ENCODE measurements at places on chromosomes 6 and 20. TPM values are rescaled to one million over a fixed set of nuclear protein-coding genes. Genes with fewer than 3 reads are reported as not detected.

Gene HLA-DQA1
- 12.5 TPM for polyA plus RNA-seq

Gene HLA-DQB1
- polyA plus RNA-seq, result 26.0 TPM

Gene MYBL2
- 6.4 TPM for polyA plus RNA-seq

Gene CRIP3
- polyA plus RNA-seq, result 1.6 TPM

Gene ERVFRD-1
- polyA plus RNA-seq, result 0.19 TPM

DNA sequence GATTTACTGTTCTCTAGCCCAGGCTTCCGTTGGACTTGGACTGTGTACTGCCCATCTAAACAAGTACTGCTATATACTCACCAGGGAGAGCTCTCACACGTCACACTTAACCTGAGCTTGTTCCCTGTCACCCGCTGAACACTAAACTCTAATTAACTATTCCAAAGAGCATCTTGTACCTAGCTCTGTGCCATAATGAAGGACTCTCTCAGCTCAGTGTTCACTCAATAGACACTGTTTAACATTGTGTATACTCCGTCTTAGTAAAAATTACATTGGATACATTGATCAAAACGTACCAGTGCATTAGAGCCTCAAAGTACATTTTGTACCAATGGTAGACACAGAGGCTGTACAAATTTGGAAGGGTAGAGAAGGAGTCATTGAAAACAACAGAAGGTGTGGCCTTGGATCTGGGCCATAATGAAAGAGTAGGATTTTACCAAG, 55.4 kb upstream of the EPHA7 start:
- H3K4me3 ChIP-seq, result no peak overlapping the region
- DNase-seq, result peak; percentile 23
- no peak overlapping the region for H3K27ac ChIP-seq
- H3K4me1 ChIP-seq, result no peaks in the 10 kb centered on the region
- H3K36me3 ChIP-seq, result no peaks in the 10 kb centered on the region

GRCh38 chr20:31605031-31605901, at the start of gene ID1:
ID1 (plus strand) TSS chr20:31605289; CDS start chr20:31605388, 99 bp downstream.
- peak within 1 kb of the TSS; percentile 96 for H3K27ac ChIP-seq
- peaks cover 32% of the 10 kb centered on the region for H3K4me1 ChIP-seq
- no peaks in the 10 kb centered on the region for H3K27me3 ChIP-seq
- peak; percentile 95 for DNase-seq
- no peaks in the 10 kb centered on the region for H3K36me3 ChIP-seq

DNA sequence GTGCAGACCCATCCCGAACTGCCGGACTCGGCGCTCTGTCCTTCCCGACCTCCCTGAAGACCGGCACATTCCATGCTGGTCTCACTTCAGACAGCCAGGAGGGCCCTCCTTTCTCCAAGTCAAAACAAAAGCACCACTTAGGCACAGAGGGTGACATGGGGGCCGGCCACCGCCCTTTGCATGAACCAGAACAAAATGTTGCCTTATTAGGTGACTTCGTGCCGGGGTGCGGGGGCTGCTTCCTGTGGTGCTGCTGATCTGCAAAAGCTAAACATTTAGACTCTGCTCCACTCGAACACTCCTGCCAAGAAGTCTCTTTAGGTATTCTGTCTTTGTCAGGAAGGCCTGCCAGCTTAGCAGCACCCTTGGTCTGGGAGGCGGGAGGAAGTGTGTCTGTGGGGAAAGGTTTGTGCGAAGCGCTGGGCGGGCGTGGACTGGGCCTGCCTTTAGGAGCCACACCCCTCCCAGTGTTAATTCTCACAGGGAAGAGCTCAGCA, 133.8 kb downstream of the SMOC2 start:
- H3K27ac ChIP-seq, result peak overlapping the region; percentile 69
- H3K27me3 ChIP-seq, result no peaks in the 10 kb centered on the region
- H3K36me3 ChIP-seq, result no peaks in the 10 kb centered on the region
- H3K4me3 ChIP-seq, result no peak overlapping the region

- H3K36me3 ChIP-seq, result no peaks in the 10 kb centered on the region
- H3K27me3 ChIP-seq, result no peaks in the 10 kb centered on the region
- no peak overlapping the region for H3K4me3 ChIP-seq
- H3K27ac ChIP-seq, result no peak overlapping the region
- no peak for DNase-seq
- peaks cover 44% of the 10 kb centered on the region for H3K4me1 ChIP-seq
Observed at GRCh38 chr20:33441142-33441955, 2.2 kb downstream of the SNTA1 start.

DNA sequence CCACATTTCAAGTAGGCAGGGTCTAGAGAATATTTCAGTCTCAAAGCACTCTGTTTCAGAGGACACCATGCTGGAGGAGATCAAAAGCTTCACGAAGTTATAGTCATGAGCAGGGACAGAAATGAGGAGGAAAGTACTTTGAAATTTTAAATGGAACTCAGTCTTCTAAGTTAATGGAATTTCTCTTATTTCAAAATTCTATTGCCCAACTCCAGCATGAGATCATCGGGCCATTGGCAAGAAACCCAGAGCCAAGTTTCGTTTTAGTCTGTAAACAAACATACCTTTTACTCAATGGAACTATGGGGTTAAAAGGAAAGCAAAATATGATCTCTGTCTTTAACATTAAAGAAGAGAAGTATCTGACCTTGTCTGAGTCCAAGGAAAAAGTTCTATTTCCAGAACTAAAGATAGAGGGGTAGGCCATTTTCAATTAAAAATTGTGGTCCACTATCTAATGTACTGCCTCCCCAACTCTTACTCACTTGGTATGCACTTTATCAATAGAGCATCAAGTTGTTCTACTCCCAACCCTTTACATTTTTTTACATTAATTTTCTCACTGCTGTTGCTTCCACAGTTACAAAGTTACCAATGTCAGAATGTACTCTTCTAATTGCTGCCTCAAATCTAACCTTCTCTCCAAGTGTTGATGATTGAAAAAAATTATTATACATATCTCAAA, 235.3 kb upstream of the NRSN1 start:
- H3K4me1 ChIP-seq, result no peaks in the 10 kb centered on the region
- DNase-seq, result no peak
- no peaks in the 10 kb centered on the region for H3K36me3 ChIP-seq
- no peaks in the 10 kb centered on the region for H3K27me3 ChIP-seq
- H3K27ac ChIP-seq, result no peak overlapping the region

GRCh38 chr6:40387127-40387870, 199.9 kb downstream of the LRFN2 start:
- H3K27me3 ChIP-seq, result no peaks in the 10 kb centered on the region
- H3K36me3 ChIP-seq, result no peaks in the 10 kb centered on the region
- DNase-seq, result no peak
- H3K27ac ChIP-seq, result no peak overlapping the region

DNA sequence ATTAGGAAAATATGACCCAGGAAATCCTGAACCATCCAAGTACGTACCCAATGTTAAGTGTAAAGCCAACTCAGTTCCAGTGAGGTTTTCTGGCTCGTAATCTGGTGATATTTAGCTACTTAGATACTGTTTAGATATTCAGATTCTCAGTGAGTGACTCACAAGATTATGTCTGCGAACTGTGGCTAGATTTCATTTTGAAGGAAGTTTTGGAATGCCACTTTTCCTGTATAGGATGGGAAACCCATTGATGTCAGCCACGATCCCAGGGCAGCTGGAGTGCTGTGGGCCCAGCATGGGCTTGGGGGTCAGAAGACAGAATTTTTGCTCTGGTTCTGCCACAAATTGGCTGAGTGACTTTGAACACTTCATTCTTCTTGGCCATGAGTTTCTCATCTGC, 76.3 kb downstream of the TMEM170B start:
- DNase-seq, result no peak
- no peaks in the 10 kb centered on the region for H3K27me3 ChIP-seq
- H3K4me1 ChIP-seq, result peaks cover 7% of the 10 kb centered on the region
- H3K36me3 ChIP-seq, result no peaks in the 10 kb centered on the region
- H3K4me3 ChIP-seq, result no peak overlapping the region
- no peak overlapping the region for H3K27ac ChIP-seq

DNA sequence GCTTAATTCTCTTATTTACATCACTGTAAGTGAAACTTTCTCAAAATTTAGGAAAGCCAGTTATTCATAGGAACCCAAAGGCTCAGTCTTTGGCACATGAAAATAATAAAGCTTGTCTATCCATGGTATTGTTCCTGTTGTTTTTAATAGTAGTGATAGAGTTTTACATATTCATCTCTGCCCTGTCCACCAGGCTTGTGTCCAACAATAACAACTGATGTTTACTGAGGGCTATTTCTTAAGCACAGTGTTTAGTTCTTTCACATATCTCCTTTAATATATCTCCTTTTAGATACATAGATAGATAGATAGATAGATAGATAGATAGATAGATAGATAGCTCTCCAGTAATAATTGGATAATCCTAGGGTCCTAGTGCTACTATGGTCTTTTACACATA, 34.2 kb downstream of the FOXQ1 start:
- no peaks in the 10 kb centered on the region for H3K4me1 ChIP-seq
- no peak for DNase-seq
- peaks cover 11% of the 10 kb centered on the region for H3K27me3 ChIP-seq
- H3K36me3 ChIP-seq, result no peaks in the 10 kb centered on the region
- no peak overlapping the region for H3K4me3 ChIP-seq
- no peak overlapping the region for H3K27ac ChIP-seq

GRCh38 chr6:39053854-39054576, 5.4 kb downstream of the GLP1R start:
- no peaks in the 10 kb centered on the region for H3K36me3 ChIP-seq
- DNase-seq, result peak; percentile 78
- H3K4me3 ChIP-seq, result no peak overlapping the region

DNA sequence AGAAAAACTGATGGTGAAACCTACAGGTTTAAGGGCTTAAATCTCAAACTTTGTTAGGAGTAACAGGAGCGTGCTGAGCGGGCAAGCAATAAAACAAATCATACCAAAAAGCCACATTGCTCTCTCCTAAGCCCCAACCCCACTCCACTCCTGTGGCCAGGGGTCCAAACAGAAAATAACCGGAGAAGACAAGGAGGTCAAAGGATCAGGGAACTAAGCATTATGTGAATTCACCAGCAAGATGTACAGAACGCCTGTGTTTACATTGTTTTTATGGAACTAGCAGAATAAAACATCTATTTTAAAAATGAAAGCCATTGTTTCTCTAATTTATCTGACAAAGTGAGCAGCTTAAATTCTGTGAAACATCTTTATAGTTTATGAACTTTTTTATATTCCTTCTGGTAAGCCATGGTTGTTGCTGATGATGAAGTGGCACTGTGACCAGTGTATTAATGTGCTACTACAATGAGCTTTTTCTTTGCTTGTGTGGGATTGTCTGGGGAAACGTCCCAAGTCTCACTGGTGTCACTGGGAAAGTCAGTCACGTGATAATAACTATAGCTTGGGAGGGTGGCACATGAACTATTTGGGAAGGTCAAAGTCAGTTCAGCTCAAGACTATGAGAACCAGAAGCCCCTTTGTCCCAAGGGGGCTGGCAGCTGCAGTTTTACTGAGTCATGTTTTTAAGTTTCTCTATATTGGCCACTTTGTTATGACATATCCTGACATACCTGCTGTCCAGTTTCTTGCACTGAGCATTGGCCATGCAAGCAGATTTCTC, 9.8 kb downstream of the FAM210B start:
- no peaks in the 10 kb centered on the region for H3K4me1 ChIP-seq
- no peak overlapping the region for H3K4me3 ChIP-seq
- H3K27me3 ChIP-seq, result no peaks in the 10 kb centered on the region
- H3K36me3 ChIP-seq, result peaks cover 33% of the 10 kb centered on the region
- DNase-seq, result no peak

GRCh38 chr6:135464634-135465033, 32.9 kb downstream of the AHI1 start:
- H3K4me1 ChIP-seq, result no peaks in the 10 kb centered on the region
- H3K4me3 ChIP-seq, result no peak overlapping the region
- H3K27ac ChIP-seq, result no peak overlapping the region
- peaks cover 33% of the 10 kb centered on the region for H3K36me3 ChIP-seq
- H3K27me3 ChIP-seq, result no peaks in the 10 kb centered on the region

DNA sequence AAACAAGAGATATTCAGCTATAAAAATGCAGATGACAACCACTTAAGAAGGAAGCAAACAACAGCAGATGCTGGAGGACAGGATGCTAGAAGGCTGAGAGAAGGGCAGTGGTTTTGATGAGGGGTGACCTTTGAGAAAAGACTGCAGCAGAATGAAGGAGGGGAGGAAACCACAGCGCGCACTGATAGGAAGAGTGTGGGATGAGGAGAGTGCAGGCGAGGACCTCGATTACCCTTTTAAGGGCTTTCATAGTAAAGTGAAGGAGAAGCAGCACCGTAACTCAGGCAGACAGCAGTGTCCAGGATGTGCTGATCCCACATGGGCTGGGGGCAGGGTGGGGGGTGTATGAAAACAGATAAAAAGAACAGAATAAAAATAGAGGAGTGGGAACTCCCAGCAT, 19.2 kb downstream of the ZBTB2 start:
- no peak for DNase-seq
- no peak overlapping the region for H3K4me3 ChIP-seq
- peaks cover 10% of the 10 kb centered on the region for H3K4me1 ChIP-seq
- no peak overlapping the region for H3K27ac ChIP-seq
- peaks cover 46% of the 10 kb centered on the region for H3K36me3 ChIP-seq

DNA sequence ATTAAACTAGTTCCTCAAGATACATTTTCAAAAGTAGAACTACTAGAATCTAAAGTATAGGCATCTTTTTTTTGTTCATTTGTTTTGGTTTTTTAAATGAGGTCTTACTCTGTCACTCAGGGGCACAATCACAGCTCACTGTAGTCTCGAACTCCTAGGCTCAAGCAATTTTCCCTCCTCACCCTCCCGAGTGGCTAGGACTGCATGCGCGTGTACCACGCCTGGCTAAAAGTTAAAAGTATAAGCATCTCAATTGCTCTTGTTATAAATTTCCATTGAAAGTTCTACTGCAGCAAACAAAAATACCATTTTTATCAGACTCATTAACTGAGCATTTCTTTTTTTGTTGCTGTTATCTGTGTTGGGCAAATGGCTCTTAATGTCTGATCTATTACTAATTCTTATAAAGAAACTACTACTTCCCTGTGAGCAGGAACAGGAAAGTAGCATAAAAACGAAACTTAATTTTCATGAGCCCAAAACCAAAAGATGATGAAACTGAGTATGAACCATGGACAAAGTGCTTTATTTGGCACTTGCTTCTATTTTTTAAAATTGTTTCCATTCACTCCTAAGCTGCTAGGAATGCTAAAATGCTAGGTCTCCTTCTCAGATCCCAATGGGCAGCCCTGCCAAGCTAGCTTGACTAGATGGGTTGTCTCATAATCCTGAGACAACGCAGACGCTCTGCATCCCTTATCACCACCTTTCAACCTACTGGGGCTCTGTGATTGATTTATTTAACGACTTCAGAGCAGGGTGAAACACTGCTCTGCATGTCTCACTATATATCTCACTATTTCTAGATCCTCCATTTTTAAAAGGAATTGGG, 36.9 kb downstream of the TRPC4AP start:
- no peak overlapping the region for H3K4me3 ChIP-seq
- no peaks in the 10 kb centered on the region for H3K27me3 ChIP-seq
- peaks cover 25% of the 10 kb centered on the region for H3K4me1 ChIP-seq
- no peak overlapping the region for H3K27ac ChIP-seq

GRCh38 chr6:113860181-113860955, 3.2 kb downstream of the MARCKS start:
- DNase-seq, result peak; percentile 29

Measured in stomach (tissue), 19 donors.